DMS153 (cell line): ENCODE measurements at places on chromosomes 4 and X.

- DNase-seq = no peak
Measured at GRCh38 chrX:7146020-7146702, 1.4 kb upstream of the STS start.

GRCh38 chrX:132443196-132444135 lies 45.4 kb downstream of the MBNL3 start:
- DNase-seq = no peak

- no peak for DNase-seq
Measured at GRCh38 chrX:155694649-155695048, 81.9 kb upstream of the TMLHE start.

- no peak for DNase-seq
Measured at GRCh38 chrX:12567857-12568256, 223.4 kb upstream of the PRPS2 start.

GRCh38 chrX:3548765-3549391 lies 164.6 kb downstream of the PRKX start:
- DNase-seq = peak; percentile 51

DNA sequence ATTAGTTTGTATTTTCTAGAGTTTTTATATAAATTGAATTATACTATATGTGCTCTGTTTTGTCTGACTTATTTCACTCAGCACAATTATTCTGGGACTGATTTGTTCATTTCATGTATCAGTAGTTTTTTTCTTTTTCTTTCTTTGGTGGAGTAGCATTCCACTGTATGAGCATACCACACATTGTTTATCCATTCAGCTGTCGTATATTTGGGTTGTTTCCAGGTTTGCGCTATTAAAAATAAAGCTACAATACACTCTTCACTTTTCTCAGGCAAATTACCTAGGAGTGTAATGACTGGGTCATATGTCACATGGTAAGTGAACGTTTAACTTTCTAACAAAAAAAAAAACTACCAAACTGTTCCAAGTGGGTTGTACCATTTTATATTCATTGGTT lies 9.6 kb upstream of the OTUD4 start:
- no peak for DNase-seq

- no peak for DNase-seq
Measured at GRCh38 chr4:42159271-42160001, 7.0 kb upstream of the BEND4 start.
